ENCODE measurements at places on chromosomes 5 and 9.

DNA sequence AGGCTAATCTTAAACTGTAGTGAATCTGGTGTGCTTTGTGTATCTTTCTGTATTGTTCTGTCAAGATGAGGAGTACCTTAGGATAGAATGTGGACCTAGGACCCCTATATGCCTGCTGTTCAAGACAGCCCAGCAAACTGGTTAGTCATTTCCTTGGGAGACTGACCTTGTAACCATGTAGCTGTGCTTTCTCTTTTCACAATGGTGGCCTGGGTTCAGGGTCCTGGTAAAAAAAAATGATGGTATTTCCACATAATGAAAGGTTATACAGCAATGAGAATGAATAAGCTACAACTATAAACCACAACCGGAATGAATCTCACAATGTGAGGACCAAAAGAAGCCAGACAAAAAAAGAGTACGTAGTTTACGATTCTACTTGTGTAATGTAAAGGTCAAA is 36.4 kb upstream of the F2RL1 start:
- no peak for DNase-seq

DNA sequence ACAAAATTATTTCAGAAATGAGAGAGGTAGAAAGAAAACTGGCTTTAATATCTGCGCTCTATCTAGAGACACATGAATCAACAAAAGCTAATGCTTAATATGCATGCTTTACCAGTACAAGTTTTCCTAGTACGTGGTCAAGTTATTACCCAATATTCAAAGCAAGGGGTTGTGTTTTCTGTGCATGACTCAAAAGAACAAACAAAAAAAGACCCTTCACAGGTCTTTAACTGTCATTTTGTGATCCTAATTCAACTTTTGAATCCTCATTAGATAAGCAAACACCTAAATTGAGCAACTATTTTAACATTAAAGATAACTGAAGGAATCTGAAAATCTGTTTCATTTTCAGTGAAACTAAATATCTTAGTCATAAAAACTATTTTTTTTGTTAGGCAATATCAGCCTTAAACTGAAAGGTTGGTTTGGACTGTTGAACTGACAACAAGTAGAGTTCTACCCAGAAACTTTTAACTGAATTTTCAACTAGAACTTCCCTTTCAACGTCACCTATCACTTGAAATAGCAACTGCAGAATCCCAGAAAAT is 12.5 kb downstream of the ST8SIA4 start:
- no peak for DNase-seq

DNA sequence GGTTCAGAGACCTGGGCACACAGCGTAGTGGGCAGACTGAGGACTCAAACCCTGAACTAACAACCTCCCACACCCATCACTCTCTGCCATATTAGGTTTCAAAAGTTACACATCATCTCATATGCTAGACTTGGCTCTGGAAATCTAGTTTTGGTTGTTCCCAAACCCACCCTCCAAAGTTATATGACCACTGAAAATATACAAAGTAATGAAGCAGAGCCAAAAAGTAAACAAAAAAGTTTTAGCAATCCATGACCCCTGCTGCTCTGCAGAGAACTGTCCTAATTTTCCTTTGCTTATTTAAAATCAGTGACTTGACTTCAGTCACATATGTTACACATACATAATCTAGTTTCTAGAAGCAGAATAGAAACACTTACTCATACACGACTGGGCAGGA is 155.6 kb upstream of the TAS2R1 start:
- DNase-seq, result no peak

- no peak for DNase-seq
Measured at GRCh38 chr9:108105885-108106284, 616.3 kb upstream of the KLF4 start.

GRCh38 chr9:6641561-6641960 is 4.0 kb downstream of the GLDC start:
- DNase-seq, result no peak
